Activated T-cell treated with anti-CD3 and anti-CD28 coated beads, Interleukin-2, amount 50 U/mL, for 24 hours (primary cell): ENCODE measurements at places on chromosomes 16 and 17.

GRCh38 chr16:89863741-89864526, 9.5 kb upstream of the TCF25 start:
- DNase-seq, result peak; percentile 56

DNA sequence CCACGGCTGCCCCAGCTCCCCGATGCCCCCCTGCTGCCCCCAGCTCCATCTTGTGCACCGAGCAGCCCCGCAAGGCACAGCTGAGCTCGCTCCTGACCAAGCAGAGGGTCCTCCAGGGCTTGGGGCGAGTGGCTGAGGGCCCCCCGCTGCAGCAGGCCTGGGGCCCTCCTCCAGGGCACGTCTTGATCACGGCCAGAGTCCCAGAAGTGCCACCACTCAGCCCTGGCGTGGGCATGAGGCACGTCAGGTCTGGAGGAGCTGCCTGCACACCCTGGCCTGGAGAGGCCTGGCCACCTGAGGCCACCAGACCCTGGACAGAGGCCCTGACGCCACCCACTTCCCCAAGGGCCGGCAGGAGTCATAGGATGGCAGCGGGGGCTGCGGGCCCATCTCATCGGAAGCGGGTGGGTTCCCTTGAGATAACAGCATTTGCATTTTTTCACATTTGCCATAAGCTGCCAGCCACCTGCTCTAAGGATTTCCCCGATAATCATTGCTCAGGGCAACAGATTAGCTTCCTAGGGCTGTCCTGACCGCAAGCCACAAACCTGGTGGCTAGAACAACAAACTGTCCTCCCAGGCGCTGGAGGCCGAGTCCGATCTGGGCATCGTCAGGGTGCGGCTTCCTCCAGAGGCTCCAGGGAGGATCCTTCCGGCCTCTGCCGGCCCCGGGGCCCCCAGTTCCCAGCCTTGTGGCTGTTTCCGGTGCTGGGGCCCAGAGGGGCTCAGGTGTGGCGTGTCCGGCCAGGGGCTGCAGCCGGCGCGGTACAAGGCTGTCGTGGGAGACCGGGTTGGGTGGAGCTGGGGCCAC, 23.9 kb upstream of the C1QTNF8 start:
- no peak for DNase-seq

DNA sequence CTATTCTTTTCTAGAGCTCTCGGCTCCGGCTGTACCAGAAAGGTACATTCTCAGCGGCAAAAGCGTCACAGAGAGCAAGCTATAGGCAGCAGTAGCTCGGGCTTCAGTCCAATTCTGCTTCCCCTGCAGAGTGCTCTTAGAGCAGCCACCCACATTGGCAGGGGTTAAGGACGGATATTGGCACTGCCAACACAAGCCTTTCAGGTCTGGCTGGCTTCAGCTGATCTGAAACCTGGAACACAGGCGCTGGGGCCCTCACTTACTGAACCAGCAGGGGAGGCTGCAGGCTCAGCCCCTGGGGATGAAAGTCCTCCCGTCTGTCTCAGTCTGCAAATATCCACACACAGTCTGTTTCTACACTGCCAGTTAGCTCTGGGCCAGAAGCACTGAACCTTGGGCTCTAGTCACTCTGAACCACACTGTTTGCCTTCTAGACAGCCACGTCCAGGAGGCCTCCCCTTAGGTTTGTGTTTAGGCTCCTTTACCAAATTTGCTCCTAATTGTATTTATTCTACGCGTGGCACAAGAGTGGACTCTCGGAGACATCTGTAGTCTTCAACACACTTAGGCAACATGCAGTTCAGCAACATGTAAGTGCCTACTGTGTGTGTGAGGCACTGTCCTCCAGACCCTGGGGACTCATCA, 40.1 kb downstream of the HIC1 start:
- DNase-seq, result no peak

DNA sequence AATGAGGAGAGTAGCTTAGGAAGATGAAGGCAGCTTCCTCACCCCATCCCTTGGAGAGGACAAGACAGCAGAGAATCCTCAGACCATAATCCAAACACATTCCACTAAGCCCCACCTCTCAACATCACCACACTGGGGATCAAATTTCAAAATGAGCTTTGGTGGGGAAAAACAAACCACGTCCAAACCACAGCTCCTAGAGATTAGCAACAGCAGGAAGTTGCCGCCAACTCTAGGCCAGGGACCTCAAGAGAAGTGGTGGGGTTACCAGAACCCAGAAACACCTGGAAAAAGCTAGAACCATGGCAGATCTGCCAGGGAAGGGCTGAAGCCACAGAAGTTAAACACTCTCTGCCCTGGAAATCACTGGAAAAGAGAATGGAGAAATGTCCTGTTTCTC, 571.6 kb downstream of the HS3ST4 start:
- no peak for DNase-seq

- no peak for DNase-seq
Observed at GRCh38 chr16:80457871-80458270, 82.9 kb upstream of the DYNLRB2 start.

DNA sequence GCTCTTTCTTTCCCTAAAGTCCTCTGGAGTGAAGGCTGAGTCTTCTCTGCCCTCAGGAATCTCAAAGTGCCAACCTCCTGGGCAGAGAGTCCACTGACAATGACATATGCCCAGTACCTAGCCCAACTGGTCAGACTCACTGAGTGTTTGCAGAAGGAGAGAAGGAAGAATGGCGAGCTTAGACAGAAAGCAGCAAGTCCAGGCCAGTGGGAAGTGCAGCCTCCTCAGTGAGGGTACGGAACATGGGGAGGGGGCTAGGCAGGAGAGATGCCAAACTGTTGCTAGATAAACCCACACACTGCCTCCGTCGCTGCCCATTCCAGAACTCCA, 678 bp downstream of the EXOC7 start:
- DNase-seq, result no peak

- no peak for DNase-seq
Observed at GRCh38 chr16:22123146-22123545, 30.8 kb downstream of the VWA3A start.

DNA sequence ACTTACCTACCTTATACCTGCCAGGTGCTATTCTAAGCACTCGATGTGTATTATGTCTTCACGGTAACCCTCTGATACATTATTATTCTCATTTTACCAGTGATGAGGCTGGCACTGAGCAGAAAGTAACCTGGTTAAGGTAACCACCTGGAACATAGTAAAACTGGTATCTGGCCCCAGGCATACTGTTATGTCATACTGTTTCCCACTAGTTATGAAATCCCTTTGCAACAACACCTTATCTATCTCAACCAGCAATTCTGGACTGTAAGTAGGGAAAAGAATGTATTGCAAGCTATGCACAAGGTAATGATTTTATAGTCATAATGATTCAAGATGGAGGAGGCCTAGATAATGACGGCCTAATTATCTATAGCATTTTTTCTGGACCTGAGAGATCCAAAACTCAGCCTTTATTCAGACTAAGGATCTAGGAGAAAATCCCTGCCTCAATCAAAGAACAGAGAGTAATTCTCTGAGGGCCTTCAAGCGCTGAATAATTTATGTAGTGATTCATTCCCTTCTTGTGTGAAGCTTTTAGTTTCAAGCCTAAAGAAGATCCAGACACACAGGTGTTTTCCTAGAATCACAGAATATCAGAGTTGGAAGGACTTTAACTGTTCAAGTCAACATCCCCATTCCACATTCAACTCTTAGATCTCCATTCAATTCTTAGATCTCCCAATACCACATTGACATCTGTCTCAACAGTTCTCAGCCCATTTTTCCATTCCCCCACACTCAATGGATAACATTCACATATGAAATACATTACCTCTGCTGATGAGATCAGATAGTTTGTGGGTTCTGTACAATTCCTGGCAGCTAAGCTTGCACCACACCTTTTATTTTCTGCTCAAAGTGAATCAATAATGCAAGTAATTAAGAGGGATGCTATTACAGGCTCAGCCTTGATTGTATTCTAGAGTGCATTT, 14.9 kb upstream of the MMD start:
- no peak for DNase-seq

DNA sequence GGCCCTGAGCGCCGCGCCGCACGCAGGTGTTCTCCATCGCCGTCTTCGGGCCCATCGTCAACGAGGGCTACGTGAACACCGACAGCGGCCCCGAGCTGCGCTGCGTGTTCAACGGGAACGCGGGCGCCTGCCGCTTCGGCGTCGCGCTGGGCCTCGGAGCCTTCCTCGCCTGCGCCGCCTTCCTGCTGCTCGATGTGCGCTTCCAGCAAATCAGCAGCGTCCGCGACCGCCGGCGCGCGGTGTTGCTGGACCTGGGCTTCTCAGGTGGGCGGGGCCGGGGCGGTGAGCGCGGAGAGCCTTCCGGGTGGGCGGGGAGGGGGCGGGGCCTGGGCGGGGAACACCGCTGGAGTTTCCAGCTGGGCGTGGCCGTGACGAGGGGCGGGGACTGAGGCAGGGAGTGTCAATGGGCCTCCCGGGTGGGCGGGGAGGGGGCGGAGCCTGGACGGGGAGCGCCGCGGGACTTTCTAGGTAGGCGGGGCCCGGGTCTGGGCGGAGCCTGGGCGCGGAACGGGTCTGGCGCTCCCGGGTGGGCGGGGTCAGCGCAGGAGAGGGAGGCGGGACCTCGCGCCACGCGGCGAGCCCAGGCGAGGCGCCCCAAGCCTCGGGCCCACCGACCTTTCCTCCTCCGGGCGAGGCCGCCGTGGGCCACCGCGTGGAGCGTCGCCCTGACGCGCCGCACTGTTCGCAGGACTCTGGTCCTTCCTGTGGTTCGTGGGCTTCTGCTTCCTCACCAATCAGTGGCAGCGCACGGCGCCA, 2.4 kb downstream of the SYNGR3 start:
- DNase-seq, result peak; percentile 98

DNA sequence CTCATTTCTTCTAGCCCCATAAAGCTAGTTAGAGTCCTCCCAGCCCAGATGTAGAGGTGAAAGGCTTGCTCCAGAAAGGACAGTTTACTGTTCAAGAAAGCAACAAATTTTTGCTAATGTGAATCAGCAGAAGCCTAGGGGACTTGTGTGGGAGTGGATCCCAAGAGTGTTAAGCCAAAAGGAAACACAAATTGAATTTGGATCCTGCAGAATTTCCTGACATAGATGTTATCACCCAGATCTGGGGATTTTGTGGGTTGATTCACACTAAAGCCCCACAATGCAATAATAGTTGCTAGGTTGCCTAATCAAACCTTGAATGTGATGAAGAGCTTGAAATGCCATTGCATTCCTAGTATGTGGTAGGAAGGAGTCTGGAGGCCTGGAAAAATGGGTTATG, 135.2 kb upstream of the HS3ST3A1 start:
- no peak for DNase-seq

DNA sequence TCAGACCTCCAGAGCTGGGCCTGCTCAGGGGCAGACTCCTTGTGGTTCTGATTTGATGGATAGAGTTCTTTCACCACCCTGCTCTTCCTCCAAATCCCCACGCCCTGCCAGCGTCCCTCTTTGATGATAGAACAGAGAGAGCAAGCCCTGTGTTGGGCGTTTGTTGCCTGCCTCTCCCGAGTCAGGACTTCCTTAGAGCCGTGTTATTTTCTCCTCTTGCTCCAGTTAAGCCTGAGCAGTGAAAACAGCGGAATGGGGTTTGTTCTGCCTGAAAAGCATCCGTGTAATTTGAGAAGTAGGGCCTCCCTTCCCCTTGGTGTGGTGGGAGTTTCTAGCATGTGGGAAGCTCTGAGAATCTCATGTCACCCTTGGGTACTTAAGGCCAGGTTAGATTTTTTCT, 22.1 kb downstream of the TMEM94 start:
- DNase-seq, result no peak

- DNase-seq, result no peak
Observed at GRCh38 chr16:15785386-15786059, 71.3 kb downstream of the MYH11 start.

GRCh38 chr17:81460856-81461460, 51.6 kb downstream of the ACTG1 start:
- DNase-seq, result no peak

GRCh38 chr16:3020247-3020603, at the start of gene TNFRSF12A:
TNFRSF12A (plus strand) TSS chr16:3020368; CDS start chr16:3020398, 30 bp downstream.
- DNase-seq, result peak; percentile 80

- no peak for DNase-seq
Observed at GRCh38 chr16:1528921-1529537, 4.4 kb upstream of the TMEM204 start.

DNA sequence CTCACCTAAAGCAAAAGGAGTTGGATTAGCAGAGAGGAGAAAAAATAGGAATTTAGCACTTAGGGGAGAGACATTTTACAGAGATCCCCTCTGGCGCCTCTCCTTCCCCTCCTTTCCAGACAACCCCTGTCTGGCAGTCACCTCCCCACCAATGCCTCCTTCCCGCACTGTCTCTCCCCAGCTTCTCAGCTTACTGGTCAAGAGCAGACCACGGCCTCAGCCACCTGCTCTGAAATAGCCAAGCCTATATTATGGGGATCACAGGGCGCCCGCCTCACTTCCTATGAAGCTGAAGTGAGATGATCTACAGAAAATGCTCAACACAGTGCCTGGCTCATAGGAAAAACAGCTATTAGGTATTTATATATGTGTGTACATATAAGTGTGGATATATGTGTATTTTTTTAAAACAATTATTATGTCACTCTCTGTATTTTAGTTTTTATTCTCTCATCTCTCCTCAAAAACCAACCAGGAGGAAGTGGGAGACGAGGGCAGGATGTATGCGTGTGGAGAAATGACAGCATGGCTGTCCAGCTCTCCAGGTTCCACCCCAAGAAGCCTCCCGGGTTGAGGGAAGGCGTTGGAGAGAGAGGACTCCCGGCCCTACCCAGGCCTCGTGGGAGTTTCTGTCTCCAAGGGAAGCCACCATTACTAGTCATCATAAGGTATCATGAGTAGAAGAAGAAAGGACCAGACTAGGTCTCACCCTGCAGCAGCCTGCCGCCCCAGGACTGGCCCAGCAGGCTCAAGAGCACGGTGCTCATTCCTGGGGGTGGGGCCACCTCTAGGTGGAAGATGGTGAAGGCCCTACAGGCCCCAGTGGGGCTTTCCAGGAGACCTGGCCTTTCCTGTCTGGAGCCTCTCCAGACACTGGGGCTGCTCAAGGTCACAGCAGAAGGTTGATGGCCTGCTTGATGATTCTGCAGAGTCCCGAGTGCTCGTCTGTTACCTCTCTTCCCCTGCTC, 27.2 kb downstream of the MAP3K14 start:
- no peak for DNase-seq

DNA sequence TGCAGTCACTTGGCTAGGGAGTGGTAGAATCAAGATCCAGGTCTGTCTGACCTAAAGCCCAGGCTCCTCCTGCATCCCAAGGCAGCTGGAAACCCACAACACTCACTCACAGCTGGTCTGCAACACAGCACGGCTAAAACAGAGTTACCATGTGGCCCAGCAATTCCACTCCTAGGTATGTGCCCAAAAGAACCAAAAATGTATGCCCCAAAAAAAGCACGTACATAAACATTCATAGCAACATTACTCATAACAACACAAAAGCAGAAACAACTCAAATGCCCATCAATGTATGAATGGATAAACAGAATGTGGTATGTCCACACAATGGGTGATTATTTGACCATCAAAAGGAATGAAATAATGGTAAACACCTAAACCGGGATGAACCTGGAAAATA, 8.9 kb downstream of the TVP23A start:
- DNase-seq, result no peak

- no peak for DNase-seq
Observed at GRCh38 chr16:7914748-7915147, 582.1 kb downstream of the RBFOX1 start.

GRCh38 chr17:16313139-16314090, 39.9 kb downstream of the CENPV start:
- no peak for DNase-seq
